ENCODE measurements at places on chromosomes 6 and 20. TPM values are rescaled to one million over a fixed set of nuclear protein-coding genes. Genes with fewer than 3 reads are reported as not detected.
A peak's percentile ranks its signal among the peaks of the same experiment; 100 is the strongest.

The SYNDIG1 gene
- total RNA-seq: 5.3 TPM

The ZBP1 gene
- total RNA-seq: 0.09 TPM

The TSBP1 gene
- total RNA-seq: not detected

The PBX2 gene
- total RNA-seq: 49.2 TPM

The C20orf202 gene
- not detected for total RNA-seq

The PLCB4 gene
- total RNA-seq: 15.5 TPM

The SOD2 gene
- total RNA-seq: 343 TPM

The HRH3 gene
- total RNA-seq: 2.0 TPM

The CAGE1 gene
- 0.07 TPM for total RNA-seq

The HSPA12B gene
- total RNA-seq: 0.69 TPM

The SYCP2L gene
- 1.2 TPM for total RNA-seq

GRCh38 chr20:56630086-56630493, 984 bp downstream of the TFAP2C start:
- ATAC-seq: peak; percentile 72

GRCh38 chr6:158667360-158667981, 17.6 kb downstream of the SYTL3 start:
- ATAC-seq: no peak

GRCh38 chr6:449057-449430, 57.5 kb downstream of the IRF4 start:
- no peak for ATAC-seq

DNA sequence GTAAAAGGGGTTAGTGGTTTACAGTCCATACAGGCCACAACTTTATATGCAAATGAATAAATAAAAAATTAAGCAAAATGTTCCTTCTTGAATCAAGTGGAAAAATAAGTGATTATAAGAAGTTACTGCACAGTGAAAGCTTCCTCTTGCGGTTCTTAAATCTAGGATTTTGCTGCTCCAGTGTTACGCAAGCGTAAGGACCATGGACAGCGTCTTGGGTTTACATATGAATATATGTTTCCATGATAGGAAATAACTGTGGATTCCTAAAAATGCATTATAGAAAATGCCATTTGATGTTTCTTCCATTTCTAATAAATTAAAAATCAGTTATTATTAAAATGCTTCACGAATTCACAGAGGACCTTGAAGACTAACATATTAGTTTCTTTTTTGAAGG, 176.6 kb upstream of the POU3F2 start:
- no peak for ATAC-seq

DNA sequence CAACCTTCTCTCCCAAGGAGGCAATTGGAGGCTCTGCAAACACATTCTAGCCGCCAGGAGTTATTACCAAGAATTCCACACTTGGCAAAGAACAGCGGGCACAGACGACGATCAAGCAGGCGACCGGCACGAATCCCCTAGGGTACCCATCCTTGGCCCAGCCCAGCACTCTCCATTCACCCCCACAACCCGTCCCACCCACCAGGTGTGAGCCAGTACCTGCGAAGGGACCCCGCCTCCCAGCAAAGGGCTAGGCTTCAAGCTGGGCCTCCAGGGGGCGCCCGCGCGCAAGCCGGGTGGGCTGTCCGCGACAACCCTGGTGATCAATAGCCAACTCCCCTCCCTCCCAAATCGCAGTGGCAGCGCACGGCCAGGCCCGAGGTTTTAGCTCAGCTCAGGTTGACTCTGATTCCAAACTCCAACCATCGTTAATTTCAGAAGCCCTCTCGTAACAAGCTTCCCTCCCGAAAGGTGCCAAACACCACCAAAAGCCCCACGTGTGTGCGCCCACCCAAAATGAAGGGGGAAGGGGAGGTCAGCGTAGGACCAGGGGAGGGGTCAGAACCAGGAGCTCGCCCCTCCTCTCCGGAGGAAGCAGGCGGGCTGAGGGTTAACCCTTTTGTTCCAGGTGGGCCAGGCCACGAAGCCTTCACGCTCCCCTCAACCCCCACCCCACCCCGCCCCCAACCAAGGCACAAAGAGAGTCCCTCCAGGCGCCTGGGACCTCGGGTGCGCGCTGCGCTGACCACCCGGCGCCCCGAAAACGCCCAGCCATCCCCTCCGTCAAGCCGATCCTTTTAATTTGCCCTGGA, 2.1 kb downstream of the SALL4 start:
- peak; percentile 91 for ATAC-seq

DNA sequence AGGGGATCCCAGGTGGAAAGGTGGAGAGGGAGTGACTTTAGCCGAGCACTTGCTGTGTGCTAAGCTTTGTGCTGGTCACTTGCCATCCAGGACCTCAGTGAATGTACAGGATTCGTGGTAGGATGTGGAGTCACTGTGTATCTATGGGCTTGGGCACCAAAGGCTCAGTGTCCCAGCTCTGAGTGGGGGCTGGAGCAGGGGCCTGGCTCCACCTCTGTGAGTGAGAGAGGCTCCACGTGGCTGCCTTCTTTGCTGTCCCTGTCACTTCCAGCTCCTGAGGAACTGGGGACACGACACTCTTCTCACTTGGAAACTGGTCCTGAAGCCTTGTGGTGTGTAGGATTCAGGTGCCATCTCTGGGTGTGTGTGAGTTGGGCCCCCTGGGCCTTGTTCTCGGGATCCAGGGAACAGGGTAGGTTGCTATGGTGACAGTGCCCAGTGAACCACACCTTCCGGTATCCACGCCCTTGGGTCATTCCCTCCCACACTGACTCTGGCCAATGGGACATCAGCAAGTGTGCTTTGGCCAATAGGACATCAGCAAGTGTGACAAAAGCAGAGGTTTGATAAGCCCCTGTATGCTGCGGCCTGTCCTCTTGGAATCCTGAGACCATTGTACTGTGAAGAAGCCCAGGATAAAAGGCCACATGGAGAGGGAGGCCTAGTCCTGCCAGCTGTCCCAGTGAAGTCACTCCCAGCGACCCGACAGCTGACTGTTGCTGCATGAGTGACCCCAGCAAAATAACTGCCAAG, 87.7 kb downstream of the CDH22 start:
- ATAC-seq: peak; percentile 89

DNA sequence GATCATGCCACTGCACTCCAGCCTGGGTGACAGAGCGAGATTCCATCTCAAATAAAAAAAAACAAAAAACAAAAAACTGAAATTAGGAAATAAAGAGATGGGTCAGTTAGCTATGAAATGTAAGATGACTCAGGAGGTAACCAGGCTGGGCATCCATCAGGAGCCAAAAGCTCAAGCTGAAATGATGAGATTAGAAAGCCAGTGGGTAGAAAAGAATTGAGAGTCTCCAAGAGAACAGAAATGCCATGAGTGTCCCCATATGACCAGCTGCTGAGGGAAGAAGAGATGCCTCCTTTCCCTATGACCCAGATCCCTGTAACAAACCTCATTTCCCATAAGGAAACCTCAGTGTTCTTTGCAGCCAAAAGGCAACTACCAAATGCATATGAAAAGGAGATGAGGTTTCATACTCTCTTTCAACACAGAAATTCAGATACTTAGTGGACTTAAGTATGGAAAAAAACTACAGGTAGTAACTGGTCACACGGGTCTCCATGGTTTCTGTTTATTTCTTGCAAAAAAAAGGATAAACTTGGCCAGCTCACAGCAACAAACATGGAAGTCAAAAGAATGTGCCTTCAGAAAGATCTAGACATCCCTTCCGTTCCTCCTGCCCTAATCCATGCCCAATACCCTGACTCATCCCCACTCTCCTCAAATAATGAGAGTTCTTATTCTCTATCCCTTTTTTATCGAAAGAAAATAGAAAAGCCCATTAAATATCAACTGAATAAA, 8.1 kb downstream of the ARHGAP18 start:
- ATAC-seq: no peak

DNA sequence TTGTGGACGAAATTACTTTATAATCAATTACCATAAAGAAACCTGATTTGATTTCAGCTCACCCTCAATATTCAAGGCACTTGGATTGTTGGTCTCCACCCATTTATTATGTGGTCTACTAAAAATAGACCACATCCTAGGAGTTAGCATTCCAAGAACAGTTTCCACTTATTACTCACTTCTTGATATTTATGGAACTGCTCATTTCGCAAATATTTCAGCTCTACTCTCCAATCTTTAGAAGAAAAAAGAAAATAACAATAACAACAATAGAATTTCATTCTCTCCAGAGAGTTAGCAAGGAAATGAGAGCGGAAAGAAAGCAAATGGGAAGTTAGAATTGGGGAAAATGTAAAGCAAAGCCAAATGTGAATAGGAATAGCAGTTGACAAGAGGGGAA, 26.2 kb upstream of the HDAC2 start:
- no peak for ATAC-seq

- no peak for ATAC-seq
Measured at GRCh38 chr20:62573817-62574216, 68.5 kb upstream of the SLCO4A1 start.

GRCh38 chr6:157607317-157608109, 215.5 kb upstream of the SNX9 start:
- ATAC-seq: no peak

- ATAC-seq: peak; percentile 39
Measured at GRCh38 chr20:21505161-21505809, 8.6 kb downstream of the NKX2-2 start.

DNA sequence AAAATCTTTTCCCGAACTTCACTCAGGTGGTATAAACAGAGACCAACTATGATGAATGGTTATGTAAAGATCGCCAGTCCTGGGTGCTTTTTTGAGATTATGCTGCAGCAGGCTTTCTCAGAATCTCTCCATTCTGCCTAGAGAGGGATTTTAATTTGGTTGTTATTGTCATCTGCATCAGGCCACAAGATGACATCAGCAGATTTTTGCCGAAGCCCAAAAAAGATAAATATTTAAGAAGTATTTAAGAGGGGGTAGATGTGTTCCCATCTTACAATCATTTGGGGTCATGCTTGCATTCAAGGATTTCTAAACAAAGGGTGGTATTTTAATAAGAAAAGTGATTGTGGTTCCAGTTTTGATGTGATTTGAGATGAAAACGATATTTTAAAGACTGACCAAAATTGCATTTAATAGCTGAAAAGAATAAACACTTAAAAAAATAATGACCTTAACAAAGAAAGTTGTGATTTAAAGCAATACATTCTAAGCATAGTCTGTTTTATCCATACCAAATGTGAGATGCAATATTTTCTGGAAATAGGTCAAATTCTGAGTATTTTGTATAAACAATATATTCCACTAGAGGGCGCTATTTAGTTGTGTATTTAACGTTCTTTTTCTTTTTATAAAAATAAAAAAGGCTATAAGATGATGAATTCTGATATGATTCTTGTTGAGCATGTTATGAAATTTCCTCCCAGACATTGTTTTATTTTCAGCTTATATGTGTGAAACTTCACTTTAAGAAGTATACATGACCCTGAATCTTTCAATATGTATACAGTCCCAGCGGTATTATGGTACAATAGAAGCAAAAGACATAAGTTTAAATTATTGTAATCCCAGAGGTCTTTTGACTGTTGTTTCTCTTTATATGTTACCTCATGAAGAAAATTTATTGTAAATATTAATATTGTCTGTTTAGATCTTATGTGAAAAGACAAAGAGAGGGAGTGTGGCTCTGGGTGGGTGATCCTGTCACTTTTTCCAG, 51.0 kb upstream of the ZFP64 start:
- ATAC-seq: no peak

- no peak for ATAC-seq
Measured at GRCh38 chr6:110653381-110653780, 161.9 kb downstream of the CDK19 start.

GRCh38 chr20:57436223-57436545, 45.0 kb downstream of the RBM38 start:
- ATAC-seq: no peak

DNA sequence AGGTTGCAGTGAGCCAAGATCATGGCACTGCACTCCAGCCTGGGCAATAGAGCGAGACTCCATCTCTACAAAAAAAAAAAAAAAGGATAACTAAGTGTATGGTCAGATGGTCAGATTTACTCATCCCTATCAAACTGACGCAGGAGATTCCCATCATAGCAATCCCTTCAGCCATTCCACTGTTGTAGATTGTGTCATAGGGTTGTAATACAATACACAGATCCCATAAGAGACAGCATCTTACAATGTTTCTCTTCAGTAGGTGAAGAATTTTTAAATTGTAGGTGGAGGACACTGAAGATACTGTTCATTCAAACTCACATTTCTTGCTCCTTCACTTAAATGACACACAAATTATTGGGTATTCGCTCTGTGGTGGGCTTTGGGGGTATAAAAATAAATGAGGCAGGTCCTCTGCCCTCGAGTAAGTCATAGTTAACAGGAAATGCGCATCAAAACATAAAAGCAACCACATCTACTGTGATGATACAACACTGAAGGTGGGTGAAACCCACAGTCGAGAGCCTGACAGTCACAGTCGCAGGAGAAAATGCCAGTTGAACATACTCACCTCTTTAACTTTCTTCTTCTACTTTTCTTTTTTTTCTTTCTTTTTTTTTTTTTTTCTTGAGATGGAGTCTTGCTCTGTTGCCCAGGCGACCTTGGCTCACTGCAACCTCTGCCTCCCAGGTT, 205.5 kb downstream of the ZNF217 start:
- ATAC-seq: no peak

GRCh38 chr6:77487808-77488425, 24.6 kb upstream of the HTR1B start:
- ATAC-seq: no peak

- peak; percentile 24 for ATAC-seq
Measured at GRCh38 chr6:66103354-66103753, 396.3 kb upstream of the EYS start.

GRCh38 chr6:28167926-28168325, 26.2 kb downstream of the ZKSCAN8 start:
- no peak for ATAC-seq

- peak; percentile 10 for ATAC-seq
Measured at GRCh38 chr6:32254761-32255198, 30.9 kb upstream of the NOTCH4 start.

DNA sequence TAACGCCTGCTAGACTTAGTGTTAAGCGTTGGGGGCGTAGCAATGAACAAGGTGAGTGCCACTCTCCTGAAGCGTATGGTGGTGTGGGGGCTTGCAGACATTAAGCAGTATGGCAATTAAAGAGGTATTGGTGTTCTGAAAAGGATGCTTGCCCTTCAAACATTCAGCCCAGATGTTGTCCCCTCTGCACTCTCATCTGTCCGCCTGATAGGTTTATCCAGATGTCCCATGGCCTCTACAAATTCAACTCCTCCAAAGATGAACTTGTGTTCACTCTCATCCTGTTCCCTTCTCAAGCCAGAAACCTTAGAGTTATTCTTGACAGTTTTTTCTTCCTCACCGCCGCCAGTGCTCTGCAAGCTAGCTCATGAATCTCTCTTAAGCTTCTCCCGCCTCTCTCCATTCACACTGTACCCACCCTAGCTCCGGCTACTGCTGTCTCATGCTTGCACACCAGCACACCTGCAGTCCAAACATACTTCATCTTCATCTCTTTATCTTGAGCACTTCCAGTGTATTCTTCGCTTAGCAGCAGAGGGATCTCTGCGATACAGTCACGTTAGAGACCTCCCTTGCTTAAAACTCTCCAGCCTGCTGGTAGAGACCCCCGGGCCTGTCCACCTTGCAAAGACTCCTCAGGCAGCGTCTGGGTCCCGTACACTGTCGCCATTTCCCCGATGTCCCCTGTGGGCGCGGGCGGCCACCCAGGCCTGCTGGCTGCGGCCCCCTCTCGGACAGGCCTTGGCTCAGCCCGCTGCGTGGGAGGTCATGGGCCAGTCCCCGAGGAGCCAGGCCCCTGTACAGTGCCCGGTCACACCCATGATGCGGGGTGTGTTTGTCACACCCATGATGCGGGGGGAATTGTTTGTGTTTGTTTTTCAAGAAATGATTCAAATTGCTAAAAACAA, 962 bp downstream of the DDX27 start:
- ATAC-seq: no peak

Measured in motor neuron (in vitro differentiated cells).